Muscle of leg (tissue), 16 donors: ENCODE measurements at places on chromosomes 7 and 10.

DNA sequence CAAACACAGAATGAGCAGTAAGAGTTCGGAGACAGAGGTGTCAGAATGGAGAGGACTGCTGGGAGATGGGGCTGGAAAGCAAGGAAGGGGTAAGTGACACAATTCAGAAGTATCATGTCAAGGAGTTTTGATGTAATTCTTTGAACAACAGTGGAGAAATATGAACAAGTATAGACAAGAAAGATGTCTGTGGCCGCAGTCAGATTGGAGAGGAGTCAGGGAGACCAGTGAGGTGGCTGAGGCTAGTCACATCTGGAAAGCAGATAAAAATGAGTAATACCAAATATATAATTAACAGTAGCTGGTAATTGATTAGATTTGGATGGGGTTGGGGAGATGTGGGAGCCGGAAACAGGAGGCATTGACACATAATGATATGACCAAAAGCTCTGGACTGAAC lies 540.9 kb downstream of the SUGCT start:
- no peak for DNase-seq

GRCh38 chr10:130809761-130810515 lies 501.6 kb downstream of the TCERG1L start:
- DNase-seq = no peak

GRCh38 chr7:12474035-12474434 lies 70.4 kb upstream of the VWDE start:
- DNase-seq = no peak

- DNase-seq = no peak
These were observed 38.0 kb downstream of the CSGALNACT2 start for GRCh38 chr10:43176271-43176670.

GRCh38 chr10:97708976-97709946 lies 4.3 kb upstream of the MARVELD1 start:
- DNase-seq = peak; percentile 96

DNA sequence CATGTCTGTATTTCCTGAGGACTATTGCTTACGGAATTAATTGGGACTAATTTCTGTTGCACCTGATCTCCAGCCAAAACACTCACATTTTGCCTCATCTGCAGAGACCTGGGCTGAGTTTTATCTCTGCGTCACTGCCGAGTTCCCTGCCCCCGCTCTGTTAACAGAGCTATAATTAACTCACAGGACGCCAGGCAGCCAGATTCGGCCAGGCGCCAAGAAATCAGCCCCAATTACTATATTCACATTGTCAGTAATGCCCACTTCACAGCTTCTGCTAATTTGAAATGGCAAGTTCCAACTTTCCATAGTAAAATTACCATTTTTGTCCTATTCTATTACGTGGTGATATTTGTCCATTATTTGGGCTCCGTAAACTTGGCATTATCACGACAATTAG lies 130.5 kb downstream of the CUX1 start:
- DNase-seq = peak; percentile 51

GRCh38 chr10:30831426-30831825 lies 200.2 kb downstream of the ZNF438 start:
- no peak for DNase-seq

DNA sequence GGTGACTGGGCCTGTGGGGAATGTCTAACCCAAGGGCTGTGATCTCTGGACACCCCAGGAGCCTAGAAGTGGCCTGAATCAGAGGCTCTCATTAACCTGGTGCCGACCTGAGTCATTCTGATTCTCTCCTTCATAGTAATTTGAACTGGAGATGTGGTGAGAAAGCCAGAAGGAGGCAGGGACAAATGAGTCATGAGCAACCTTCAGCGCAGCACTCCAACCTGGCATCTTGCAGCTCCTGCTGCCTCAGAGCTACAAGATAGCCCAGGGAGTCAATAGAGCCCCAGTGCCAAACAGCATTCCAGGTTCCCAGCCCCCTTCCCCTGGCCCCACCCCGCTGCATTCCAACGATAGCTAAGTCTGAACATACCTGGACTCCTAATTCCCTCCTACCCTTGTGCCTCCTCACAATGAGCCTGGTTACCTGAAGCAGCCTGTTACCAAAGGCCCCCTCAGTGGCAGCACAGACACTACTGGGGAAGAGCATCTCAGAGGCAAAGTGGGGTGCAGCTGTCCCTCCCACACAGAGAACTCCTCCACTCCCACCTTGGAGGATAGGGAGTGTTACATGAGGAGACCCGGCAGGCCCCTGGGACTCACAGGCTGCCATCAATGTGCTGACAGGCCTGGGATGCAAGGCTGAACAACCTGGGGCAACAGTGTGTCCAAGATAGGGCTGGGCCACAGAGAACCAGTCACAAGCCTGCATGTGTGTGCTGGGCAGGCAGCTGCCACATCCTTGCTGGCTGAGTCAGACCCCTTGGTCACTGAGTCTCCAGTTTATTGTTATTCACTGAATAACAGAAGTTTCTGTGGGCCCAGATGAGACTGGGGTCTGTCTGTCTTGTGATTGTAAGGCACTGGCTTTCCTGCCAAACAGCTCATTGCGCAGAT lies 76.8 kb upstream of the LEP start:
- DNase-seq = no peak

- peak; percentile 37 for DNase-seq
These were observed 73.1 kb upstream of the UCN3 start for GRCh38 chr10:5291501-5292195.

- no peak for DNase-seq
These were observed 22.4 kb downstream of the DNAJC1 start for GRCh38 chr10:21981118-21981517.

- no peak for DNase-seq
These were observed 47.5 kb downstream of the PODXL start for GRCh38 chr7:131508754-131509486.

DNA sequence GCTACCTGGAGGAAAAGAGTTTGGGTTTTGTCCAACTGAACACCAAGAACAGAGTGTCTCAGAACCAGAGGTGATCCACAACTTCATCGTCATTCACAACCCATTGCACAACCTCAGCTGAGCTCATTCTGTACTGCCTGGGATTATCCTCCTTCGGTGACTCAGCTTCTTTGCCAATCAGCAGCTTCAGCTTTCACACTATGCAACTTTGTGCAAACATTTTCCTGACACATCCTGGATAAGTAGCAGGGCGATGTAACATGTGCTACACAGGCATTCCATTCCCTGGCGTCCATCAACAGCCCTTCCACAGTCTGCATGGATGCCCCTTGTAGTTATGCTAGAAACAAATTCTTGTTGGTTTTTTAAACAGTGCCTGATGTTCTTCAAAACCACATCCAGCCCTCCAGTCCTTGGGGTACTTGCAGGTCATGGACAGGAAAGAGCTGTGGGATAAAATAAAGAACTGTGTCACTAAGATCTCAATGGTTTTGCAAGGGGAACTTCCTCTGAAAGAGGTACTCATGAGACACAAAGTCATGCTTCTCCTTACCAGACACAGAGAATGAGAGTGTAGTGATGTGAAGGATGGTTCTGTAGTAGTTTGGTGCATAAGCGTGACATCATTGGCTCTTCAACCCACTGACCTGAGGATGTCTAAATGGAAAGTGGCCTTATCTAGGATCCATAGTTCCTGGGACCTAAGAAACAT lies 478.5 kb downstream of the KIF20B start:
- peak; percentile 6 for DNase-seq

GRCh38 chr7:120523985-120524384 lies 251.0 kb downstream of the KCND2 start:
- DNase-seq = no peak

GRCh38 chr7:76220185-76221057 lies 18.7 kb downstream of the SRRM3 start:
- DNase-seq = peak; percentile 14

GRCh38 chr7:78523930-78524329 lies 725.4 kb downstream of the PHTF2 start:
- no peak for DNase-seq

DNA sequence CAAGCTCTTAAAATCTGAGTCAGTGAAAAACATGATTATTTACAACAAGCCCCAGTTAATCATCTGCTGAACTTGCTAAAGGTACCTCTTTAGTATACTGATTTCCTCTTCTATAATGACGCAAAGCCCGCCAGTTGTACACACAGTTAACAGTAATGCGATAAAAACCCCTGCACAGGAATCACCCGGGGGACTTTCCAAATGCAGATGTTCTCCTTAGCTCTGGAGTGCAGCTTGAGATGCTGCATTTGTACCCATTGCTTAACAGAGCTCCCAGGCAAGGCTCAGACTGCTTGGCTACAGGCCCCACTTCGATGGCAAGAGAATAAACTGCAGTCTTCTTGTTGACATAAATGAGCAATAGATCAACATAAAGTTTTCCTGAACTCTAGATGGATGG lies 279.6 kb upstream of the HGF start:
- peak; percentile 47 for DNase-seq

GRCh38 chr7:66140924-66141323 lies 26.3 kb downstream of the CRCP start:
- peak; percentile 90 for DNase-seq

- DNase-seq = no peak
These were observed 38.6 kb downstream of the ZCCHC24 start for GRCh38 chr10:79406683-79407422.
